Foreskin keratinocyte (primary cell): ENCODE measurements at places on chromosomes 4 and X. TPM values are rescaled to one million over a fixed set of nuclear protein-coding genes. Genes with fewer than 3 reads are reported as not detected.

DNA sequence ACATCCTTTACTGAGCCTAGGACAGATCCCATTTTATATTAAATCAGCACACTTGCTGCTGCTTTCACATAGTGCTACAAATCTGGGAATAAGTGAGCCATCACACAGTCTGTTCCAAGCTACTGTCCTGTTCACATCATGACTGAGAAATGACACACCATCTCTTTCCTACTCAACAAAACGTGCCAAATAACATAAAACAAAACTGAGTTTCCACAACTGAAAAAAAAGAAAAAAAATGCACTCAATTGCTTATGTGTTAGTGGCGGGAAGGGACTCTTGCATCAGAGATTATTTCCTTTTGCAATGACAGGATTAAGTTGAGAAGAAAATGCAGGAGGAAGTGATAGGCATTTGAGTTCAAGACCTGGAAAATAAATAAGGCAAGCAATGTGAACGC lies 109.0 kb downstream of the SHROOM4 start:
- DNase-seq, result no peak

DNA sequence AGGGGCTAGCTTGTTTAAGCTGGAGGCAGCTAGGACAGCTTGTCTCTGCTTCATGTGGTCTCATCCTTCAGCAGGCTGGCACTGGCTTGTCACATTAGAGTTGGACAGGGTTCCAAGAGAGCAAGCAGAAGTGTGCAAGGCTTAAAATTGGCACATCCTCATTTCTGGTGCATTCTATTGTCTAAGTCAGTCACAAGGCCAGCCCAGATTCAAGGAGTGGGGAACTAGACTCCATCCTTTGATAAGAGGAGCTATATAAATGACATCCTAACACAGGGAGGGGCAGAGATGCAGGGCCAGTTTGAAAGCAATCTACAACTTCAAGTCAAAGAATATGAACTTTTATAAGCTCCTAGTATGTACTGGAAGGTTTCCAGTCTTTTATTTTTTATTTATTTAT lies 313.2 kb downstream of the PTTG2 start:
- no peak for DNase-seq

DNA sequence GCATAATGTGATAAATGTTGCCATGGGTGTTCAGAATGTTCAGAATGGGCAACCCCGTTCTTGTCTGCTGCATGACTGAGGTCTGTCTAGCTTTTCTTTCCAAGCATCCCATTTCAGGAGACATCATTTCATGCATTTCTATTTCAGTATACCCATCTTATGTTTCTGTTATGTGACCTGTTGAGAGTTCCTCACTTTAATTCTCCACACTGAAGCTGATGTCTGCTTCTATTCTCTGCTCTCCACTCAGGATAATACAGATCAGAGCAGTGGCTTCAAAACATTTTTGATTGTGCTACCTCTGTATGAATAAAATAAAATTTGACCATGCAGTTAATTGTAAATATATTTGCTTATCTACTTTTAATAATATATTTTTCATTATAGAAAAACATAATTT lies 398.6 kb downstream of the ARHGAP24 start:
- no peak for DNase-seq

DNA sequence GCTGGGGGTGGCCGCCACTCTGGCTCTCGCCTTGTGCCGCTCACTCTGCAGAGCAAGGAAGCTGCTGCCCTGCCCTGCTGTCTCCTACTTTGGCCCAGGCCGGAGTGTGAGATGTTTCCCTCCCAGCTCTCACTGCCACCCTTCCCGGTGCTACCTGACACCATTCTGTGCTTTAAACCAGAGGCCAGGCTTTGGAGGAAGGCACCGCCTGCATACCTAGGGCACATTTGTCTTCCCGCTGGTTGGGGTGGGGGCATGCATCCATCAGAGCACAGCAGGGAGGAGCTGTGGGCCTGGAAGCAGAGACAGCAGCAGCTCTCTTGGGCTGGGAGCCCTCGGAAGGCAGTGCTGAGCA lies 96.9 kb upstream of the PSAPL1 start:
- DNase-seq, result no peak

GRCh38 chrX:19793471-19793870 lies 93.9 kb downstream of the SH3KBP1 start:
- no peak for DNase-seq

- no peak for DNase-seq
Measured at GRCh38 chr4:107120661-107121060, 84.5 kb upstream of the DKK2 start.

DNA sequence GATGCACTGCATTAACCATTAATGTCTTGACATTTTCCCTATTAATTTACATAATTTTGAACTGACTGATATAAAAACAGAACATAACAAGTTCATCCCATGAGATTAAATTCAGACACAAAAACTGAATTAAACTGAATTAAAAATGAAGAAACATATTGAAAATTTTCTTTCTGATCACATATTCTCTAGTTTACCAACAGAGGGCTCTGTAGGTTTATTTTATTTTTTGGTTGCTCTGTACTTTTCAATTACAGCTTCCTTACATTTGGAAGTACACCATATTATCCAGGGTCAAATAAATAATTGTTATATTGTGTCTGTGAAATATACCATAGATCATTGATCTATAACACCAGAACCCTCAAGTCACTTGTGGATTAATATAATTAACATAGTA lies 27.3 kb upstream of the CT83 start:
- DNase-seq, result no peak

DNA sequence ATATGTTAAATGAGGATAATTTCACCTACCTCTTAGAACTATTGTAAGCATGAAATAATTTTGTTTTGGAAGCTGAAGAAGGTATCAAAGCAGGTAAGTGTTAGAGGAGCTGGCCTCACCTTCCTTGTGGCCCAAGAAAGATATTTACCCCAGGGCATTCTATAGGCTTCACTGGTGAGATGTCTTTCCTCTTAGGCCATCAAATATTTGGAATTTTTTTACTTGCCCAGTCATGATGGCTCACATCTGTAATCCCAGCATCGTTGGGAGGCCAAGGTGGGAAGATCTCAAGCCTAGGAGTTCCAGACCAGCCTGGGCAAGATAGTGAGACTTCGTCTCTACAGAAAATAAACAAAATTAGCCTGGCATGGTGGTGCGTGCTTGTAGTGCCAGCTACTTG lies 6.1 kb upstream of the SMS start:
- DNase-seq, result peak; percentile 64

DNA sequence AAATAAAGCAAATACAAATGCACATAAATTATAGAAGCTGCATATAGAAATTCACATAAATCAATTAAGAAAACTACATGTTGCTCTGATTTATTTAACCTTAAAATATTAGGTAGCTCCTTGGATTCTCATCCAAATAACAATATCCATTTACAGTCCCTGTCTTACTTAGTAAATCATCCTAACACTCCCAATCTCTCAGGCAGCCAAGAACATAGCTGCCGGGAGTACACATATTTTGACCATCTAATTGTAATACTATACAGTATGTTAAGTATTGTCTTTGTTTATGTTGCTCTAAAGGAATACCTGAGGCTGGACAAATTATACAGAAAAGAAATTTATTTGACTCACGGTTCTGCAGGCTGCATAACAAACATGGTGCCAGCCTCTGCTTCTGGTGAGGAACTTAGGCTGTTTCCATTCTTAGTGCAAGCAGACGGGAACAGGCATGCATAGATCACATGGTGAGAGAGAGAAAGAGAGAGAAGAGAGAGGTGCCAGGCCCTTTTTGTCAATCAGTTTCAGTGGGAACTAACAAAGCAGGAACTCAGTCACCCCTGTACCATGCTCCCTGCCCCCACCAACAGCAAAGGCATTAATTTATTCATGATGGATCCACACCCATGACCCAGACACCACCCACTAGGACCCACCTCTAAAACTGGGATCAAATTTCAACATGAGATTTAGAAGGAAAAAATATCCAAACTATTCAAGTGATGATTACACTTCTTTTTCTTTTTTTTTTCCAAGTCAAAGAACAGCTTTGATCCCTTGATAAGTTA lies 614.8 kb upstream of the TECRL start:
- DNase-seq, result peak; percentile 7

GRCh38 chrX:132968296-132968949 lies 10.0 kb upstream of the HS6ST2 start:
- no peak for DNase-seq

DNA sequence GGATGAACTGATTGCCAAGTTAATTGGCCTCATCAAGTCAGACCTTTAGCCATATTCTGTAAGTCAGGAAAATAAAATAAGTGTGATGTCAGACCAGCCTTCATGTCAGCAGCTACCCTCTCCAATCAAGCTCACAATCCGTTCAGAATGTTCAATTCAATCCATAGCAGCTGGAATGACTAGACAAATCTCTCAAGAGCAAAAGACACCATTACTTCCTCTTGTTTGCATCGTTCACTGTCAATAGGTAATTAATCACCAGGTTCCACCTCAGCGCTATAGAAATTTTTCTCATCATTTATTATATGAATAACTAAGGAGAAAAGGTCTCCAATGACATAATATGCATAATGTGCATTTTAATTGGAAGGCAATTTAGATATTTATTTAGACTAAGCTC lies 321.0 kb upstream of the GRIA3 start:
- no peak for DNase-seq

DNA sequence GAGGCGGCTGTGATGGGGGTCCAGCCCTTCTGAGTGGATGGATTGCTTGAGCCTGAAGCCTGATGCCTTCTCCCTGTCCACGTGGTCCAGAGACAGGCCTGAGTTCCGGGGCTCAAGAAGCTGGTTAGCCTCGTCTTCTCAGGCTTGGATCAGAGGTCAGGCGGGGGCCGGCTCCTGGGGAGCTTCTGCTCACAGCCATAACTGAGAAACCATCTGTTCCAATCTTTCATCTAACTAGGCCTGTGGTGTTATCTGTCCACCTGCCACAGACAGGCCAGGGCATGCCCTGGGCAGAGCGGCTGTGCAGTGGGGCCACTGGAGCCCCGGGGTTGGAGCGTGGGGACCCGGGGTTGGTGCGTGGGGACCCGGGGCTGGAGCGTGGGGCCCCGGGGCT lies 63.1 kb downstream of the SORCS2 start:
- no peak for DNase-seq

GRCh38 chr4:40349561-40350198 lies 14.5 kb downstream of the CHRNA9 start:
- DNase-seq, result no peak

GRCh38 chr4:84966382-84967242 lies at the start of gene WDFY3:
TSS of gene WDFY3 (minus strand) at chr4:84966690. CDS start at chr4:84860591, 106,099 bp downstream.
- peak; percentile 86 for DNase-seq

DNA sequence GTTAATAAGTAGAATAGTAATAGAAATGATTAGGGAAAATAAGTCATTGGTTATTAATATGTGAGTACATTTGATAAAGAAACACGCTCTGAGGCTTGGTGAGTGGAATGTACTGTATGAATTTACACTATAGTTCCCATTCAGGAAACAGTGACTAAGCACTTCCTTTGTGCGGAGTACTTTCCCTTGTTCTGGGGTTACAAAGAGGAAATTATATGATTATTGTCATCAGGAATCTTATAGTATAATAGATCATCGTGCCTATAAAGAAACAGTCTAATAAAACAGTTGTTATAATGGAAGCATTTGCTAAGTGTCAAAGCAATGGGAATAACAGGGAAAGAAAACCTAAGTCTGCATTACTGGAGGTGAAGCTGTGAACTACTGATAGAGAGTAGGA lies 138.0 kb downstream of the RPA4 start:
- DNase-seq, result peak; percentile 6

GRCh38 chr4:8819473-8820177 lies 52.0 kb downstream of the HMX1 start:
- DNase-seq, result no peak

DNA sequence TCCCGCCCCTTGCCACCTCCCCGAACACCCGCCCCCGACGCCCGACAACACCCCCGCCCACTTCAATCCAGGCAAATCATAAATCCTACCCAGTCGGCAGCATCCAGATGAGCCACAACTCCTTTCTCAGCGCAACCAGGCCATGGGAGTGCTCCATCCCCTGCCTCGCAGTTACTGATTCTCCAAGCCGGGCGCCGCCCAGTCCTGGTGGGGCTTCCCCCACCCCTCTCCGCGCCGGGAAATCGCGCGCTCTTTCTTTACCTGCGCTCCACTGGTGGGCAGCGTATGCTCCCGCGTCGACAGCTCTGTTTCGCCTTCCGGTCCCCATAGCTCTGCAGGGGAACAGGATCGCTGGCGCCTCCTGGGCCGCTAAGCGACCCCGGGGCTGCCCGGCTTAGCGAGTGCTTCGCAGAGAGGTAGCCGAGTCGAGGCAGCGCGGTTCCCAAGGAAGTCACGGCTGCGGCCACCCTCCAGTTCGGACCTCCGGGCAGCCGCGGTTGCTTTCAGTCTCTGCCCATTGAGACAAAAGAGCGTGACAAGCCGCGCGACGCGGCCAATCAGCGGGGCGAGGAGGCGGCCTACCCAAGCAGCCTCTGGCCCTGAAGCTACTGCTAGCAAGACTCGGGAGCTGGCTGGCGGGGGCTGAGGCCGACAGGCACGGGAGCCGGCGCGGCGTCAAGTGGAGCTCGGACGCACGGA lies 43.7 kb upstream of the TMSB15B start:
- DNase-seq, result peak; percentile 49

- DNase-seq, result no peak
Measured at GRCh38 chrX:154384284-154384892, 5.3 kb downstream of the EMD start.

- DNase-seq, result no peak
Measured at GRCh38 chrX:29636331-29636730, 579.0 kb upstream of the MAGEB2 start.

Gene SLC49A3
- total RNA-seq, result 0.07 and 0.11 TPM in 2 replicates

Gene SPOCK3
- not detected in 2 replicates for total RNA-seq

Gene AFP
- total RNA-seq, result 0.42 TPM in 1 of 2 replicates, not detected in the other

Gene RIBC1
- total RNA-seq, result 0.35 and 0.58 TPM in 2 replicates

Gene IQSEC2
- total RNA-seq, result 4.8 and 6.0 TPM in 2 replicates

Gene ANKRD17
- total RNA-seq, result 45.5 and 49.9 TPM in 2 replicates
